ENCODE measurements at places on chromosomes 12 and 14.

GRCh38 chr12:124299628-124300388 is 4.9 kb downstream of the RFLNA start:
- DNase-seq, result no peak

- DNase-seq, result no peak
These were observed 221.7 kb upstream of the NAV3 start for GRCh38 chr12:77609016-77609415.

- DNase-seq, result no peak
These were observed 1.3 kb downstream of the TEX52 start for GRCh38 chr12:2855546-2855945.

DNA sequence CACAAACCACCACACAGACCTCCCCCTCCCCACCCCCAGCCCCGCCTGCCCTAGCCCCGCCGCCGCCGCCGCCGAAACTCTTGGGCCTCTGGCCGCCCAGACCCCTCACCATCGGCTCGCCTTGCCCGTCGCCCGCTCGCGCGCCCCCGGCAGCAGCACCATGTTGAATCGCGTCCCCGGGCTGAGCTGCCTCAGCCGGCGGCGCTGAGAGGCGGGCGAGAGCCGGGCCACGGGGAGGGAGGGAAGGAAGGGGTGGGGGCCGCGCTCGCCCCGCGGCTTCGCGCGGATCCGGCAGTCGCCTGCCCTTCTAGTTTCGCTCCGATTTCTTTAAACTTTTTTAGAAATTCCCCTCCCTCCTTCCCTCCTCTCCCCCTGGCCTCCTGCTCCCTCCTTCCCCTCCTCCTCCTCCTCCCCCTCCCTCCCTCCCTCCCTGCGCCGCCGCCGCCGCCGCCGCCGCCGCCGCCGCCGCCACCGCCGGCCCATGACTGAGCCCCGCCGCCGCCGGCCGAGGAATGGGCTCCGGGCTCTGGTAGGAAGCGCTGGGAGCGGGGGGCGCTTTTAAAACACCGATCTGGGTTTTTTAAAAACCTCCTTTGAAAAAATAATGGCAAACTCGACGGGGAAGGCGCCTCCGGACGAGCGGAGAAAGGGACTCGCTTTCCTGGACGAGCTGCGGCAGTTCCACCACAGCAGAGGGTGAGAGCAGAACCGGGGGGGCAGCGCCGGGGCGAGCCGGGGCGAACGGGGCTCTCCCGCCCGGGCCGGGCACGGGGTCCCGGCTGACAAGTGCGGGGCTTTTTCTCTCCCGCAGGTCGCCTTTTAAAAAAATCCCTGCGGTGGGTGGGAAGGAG is at the start of gene ARID2:
ARID2 (plus strand) TSS at position 474 of the 851 bp plus-strand sequence; CDS start at position 605, 131 bp downstream.
- no peak for DNase-seq

- DNase-seq, result no peak
These were observed 88.1 kb downstream of the ITPR2 start for GRCh38 chr12:26744697-26745440.

DNA sequence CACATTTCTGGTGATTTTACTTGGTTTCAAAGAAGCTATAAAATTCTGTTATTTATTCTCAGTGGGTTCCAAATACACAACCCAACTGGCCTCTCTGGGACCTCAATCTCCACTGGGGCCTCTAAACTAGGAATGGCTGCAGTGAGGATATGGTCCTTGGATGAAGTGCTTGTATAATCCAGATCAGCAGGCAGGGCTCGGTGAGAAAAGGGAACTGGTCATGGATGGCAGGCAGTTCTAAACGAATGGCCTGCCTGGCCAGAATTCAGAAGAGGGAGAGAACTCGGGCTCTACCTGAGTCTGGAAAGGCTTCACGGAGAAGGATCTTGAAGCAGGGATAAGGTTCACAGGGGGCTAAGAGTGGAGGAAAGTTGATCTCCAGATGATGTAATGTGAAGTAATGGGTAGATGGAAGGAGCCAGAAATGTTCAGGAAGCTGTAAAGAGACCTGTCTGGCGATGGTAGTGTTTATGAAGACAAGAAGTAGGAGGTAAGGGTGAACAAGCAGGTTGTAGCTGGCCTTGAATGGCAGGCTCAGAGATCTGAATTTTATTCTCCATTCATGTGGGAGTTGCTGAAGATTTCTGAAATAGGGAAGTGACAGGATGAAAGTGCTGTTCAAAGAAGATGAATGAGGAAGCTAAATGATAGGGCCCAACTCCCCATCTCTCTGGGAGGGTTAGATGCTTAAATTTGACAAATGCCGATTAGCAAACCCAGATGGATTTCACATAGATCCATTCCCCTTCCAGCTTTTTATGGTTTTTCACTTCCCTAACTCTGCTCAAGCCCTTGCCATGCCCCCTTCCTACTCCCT is 31.5 kb upstream of the ANO6 start:
- DNase-seq, result no peak

- DNase-seq, result no peak
These were observed 16.7 kb downstream of the TRHDE start for GRCh38 chr12:72288911-72289310.

DNA sequence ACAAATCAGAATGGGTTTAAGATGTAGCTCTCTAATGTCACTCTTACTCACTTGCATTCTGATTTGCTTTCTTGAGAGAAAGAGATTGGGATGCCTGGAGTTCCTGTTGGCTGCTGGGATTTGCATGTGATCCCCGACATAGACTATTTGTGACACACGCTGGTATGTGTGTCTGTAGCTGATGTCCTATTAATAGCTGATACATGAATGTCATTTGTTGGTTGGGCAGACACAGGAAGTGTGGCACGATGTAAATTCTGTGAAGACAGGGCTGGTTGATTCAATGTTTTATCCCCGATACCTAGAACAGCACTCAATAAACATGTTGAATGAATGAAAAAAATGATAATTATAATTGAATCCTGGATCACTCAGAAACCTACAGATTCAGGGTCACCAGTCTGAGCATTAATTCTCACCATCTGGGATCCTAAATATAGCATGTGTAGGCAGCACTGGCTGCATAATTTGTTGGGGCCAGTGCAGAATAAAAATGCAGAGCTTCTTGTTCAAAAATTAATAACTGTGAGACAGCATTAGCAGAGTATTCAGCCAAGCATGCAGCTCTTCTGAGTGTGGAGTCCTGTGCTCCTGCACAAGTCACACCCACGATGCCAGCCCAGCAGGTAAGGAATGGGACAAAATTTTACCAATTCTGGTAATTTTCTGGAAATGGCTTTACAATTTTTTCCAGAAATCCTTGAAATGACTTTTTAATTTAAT is 35.5 kb upstream of the SOCS2 start:
- no peak for DNase-seq

DNA sequence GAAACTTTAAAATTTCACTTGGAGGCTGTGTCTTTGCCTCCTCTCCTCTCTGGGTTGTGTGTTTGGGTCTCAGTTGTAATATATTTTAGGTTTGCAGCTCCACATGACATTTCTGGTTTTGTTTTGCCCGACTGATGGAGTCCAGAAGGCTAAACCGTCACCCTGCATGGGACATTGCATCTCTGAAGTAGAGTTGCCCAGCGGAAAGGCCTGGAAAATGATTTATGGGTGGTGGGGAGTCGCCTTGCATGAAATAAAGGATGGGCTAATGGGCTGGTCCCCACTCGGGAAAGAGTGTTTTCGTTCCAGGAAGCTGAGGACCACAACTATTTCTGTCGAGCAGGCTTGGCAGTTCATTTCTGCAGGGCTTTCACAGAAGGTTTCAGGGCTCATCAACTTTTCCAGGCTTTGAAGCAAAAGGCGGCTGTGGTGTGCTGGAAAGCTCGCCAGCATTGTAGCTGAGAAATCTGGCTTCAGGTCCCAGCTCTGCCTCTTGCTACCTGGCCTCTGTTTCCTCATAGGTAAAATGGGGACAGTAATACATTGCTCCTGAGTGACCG is 74.8 kb upstream of the GSC start:
- DNase-seq, result no peak

- DNase-seq, result no peak
These were observed 27.4 kb upstream of the PTHLH start for GRCh38 chr12:27999970-28000369.

GRCh38 chr12:65596514-65597091 is 227.7 kb upstream of the HMGA2 start:
- no peak for DNase-seq

DNA sequence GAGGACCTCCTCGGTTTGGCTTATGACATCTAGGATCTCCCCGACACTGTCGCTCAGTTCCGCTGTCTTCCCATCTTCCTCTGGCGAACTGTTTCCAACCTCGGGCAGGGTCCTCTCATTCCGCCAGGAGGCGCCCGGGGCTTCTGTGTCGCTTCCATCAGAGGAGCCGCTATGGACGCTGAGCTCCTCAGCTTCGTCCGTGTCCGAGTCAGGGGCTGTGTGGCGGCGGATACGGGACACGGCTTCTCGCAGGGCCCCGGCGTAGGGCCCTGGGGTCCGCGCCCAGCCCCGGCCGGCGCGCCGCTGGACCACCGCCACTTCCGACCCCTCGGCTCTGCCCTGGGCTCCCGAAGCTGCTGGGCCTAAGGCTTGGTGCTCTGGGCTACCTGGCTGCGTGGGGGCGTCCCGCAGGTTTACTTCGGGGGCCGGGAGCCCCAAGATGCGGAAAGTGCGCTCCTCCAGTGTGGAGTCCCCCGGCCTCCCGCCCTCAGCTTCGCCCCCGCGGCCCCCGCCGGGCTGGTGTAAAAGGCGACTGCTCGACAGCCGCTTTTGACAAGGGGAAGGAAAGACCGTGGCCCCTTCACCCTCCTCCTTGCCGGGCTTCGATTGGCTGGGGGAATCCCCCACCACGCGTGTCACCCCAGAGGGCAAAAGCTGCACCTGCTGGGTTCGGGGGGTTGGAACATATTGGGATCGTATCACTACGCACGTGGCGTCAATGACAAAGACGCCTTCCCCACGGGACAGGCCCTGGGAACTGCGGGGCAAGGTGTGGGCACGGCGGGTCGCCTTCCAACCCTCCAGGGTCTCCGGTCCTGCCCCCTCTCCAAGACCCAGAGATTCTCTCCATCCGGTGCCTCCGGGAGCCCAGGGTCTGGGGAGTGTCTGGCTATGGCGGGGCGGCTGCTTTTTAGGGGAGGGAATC is 2.1 kb downstream of the DDN start:
- DNase-seq, result no peak

DNA sequence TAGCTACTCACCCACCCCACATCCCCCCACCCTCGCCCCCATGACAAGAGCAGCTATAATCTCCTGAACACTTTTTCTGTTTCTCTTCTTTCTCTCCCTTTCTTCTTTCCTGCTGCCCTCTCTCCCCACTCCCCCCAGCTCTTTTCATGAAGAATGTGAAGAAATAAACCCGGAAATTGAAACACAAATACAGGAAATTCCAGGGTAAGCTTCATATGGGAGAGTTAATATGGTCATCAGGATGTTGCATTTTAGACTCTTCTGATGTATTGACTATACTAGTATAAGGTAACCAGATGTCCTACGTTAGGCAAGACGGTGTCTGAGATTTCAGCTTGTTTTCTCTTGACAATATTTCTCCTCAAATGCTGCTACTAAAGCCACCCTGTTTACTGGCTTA is 41.6 kb upstream of the LRIG3 start:
- DNase-seq, result no peak

DNA sequence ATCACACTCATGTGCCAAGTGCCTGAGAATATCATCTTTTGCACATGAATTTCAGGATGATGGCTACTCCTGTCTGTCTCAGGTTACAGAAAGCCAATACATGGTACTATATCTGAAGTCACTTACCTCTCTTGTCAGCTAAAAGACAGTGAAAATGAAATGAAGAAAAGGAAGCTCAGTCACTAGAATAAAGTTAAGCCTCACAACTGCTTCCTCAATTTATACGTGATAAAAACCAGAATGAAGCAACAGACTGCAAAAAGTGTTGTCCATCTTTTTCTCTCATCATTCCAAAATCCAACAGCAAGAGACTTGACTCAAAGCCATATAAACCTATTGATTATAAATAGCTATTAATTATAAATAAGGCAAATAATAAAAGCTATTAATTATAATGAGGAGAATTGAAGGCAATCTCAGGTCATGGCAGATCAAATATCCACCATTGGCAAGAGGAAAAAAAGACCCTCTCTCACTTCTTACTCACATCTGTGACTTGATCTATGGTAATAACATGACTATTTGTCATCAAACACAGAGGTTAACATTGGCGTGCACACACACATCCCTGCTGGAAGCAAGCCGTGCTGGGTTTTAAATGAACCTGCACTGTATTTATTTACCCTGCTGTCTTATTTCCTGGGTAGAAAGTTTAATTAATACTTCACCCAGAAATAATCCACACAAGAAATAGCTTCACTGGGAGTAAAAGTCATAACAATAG is 10.0 kb downstream of the NIN start:
- no peak for DNase-seq

- DNase-seq, result no peak
These were observed 17.1 kb downstream of the MRPL42 start for GRCh38 chr12:93484315-93484981.

DNA sequence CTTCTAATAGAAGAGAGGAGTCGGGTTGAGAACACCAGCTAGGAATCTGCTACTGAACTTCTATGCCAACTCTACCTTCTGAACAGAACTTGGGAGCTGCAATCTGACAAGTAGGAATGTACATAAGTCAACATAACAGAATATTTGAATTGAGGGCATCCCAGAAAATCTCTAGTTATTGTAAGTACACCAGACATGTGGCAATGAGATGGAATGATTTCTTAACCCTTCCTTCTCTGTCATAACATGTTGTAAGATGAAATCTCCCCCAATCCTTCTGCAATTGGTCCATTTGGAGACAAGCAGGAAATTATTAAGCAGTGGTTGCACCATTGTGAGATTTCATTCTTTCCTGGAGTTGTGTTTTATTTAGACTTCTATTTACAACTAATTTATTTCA is 68.7 kb upstream of the TMPO start:
- no peak for DNase-seq

- DNase-seq, result no peak
These were observed 42.6 kb downstream of the SAMD4A start for GRCh38 chr14:54609576-54609975.

DNA sequence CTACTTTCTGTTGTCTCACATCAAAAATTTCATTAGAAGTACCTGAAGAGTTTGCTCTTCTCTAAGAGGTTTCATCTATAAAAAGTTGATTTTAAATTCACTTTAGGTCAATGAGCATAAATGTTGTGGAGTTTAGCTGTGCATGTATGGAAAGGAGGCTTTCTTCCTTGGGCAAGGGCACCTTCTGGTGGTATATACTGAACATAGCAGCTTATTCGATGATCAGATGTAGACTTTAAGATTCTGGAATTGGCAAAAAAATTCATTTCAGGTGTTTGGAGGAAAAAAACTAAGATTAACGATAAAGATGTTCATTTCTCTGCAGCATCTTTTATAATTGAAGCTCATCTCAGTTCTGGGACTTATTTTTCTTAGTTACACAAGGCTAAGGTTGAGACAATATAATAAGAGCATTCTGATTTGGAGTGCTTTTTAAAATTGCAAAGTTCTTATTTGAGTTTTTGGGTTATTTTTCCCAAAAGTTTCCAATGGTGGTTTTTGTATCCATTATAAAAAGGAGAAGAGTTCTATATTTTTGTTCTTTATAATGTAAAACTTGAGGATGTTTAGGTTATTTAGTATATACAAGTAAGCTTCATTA is 46.8 kb downstream of the TMEM117 start:
- no peak for DNase-seq

DNA sequence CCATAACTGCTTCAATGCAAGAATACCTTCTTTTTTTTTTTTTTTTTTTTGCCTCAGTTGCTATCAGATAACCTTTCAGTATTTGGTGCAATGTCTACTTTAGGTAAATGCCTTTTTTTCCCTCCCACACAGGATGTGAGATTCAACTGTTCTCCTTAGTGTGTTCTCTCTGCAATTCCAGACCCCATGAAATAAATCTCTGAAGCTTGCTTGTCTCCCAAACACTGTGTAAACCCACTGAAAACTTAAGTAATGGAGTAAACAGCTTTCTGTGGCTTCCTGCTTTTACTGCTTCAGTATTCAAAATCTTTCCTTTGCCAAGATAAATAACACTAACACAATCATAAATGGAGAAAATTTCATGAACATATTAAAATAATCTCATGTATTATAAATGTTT is 55.8 kb upstream of the CLEC14A start:
- no peak for DNase-seq

Measured in CMK (cell line).